Activated CD4-positive, alpha-beta T cell treated with anti-CD3 and anti-CD28 coated beads, Interleukin-2, amount 50 U/mL, for 24 hours (primary cell): ENCODE measurements at places on chromosomes 6 and 20.

- DNase-seq: no peak
These were observed 127.3 kb upstream of the DTNBP1 start for GRCh38 chr6:15790116-15790515.

DNA sequence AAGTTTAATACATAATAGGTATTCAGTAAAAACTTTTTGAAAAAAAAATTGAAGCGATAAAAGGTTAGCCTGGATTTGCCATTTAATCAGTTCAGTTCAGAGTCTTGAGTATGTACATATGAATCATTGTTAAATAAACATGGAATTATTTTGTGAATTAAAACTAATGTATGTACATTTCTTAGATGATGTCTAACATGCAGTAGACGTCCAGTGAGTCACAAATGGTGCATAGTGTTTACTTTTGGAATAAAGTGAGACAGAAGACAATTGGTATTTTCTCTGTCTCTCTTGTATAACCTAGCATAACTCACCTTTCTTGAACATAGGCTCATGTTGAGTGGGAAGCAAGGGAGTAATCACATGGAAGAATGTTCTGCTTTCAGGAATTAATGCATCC lies 83.5 kb downstream of the EYS start:
- no peak for DNase-seq

- DNase-seq: peak; percentile 42
These were observed 909 bp downstream of the CPNE1 start for GRCh38 chr20:35663516-35664465.

DNA sequence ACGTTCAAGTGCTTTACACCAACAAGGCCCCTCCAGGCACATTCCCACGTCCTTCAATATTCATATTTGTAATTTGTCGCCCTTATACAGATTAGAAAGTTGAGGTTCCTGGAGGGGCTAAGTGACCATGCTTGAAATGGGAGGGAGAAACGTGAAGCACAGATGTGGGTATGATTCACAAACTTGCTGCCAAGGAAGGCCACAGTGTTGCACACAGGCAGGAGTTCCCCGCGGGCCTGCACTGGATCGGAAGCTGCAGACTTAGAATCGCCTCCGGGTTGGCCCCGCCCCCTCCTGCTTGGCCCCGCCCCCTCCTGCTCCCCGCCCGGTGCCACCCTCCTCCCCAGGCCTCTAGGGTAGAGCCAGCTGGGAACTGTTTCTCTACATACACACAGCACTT lies 58.2 kb upstream of the QKI start:
- DNase-seq: no peak

DNA sequence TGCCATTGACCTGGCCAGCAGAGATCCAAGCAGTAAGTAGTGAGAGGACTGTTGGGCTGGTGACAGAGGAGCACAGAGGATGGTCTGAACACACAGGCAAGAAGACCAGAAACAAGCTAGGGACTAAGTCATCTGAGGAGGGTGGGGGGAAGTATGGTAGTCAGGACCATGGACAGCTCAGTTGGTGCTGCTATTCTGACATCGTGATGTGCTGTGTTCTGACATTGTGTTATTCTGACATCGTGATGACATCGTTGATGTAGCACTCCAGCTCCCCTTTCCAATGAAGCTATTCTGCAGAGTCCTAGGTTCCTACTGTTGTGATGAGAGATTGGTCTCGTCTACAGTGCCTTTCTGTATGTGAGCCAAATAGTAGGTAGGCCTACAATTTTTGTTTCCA lies 28.7 kb downstream of the CFAP206 start:
- peak; percentile 30 for DNase-seq

GRCh38 chr6:160139420-160139851 lies 17.8 kb downstream of the SLC22A1 start:
- no peak for DNase-seq

GRCh38 chr6:105880030-105880492 lies 206.1 kb upstream of the PRDM1 start:
- no peak for DNase-seq

- no peak for DNase-seq
These were observed 12.6 kb downstream of the CPNE5 start for GRCh38 chr6:36826520-36827227.

DNA sequence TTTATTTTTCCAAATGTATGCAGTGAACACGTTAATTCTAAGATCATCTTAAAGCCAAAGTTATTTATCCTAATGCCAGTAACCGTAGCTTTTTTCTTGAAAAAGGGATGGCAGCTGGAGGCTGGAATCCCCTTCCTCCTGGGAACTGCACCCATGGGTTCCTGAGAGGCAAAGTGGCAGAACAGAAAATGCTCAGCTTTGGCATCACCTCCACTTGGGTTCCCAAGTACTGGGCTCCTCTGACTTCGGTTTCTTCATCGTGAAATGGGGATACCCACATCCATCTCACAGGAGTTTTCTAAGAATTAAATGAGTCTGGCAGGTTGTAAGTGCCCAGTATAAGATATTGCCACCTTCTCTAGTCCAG lies 6.2 kb upstream of the DDX43 start:
- DNase-seq: no peak

GRCh38 chr6:83708970-83709747 lies at the start of gene SNAP91:
Gene SNAP91, minus strand, starts transcription at chr6:83709101. Its CDS starts 1,174 bp downstream, at chr6:83707927.
- DNase-seq: no peak
